ENCODE measurements at places on chromosomes 2 and 18.
A peak's percentile ranks its signal among the peaks of the same experiment; 100 is the strongest.

- no peak for DNase-seq
Measured at GRCh38 chr2:61340242-61340641, 130.6 kb downstream of the USP34 start.

GRCh38 chr2:72378753-72379348 lies 231.2 kb upstream of the CYP26B1 start:
- DNase-seq = no peak

DNA sequence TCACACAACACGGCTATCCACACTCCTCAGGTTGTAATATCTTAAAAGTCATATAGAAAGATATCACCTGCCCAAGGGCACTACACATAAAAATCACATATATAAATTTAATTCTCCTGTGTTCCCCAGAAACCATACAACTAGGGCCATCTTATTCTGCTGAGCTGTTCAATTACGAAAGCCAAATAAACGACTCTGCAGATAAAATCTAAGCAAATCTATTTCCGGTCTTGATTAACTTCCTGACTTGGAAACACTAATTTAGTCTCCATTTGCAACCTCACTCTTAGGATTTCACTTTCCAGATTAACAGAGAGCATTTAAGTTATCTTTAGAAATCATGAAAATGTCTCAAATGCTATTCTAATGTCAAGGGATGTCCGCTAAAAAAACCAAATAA lies 23.9 kb upstream of the STK17B start:
- DNase-seq = no peak

GRCh38 chr2:4780679-4781078 lies 911.5 kb upstream of the SOX11 start:
- DNase-seq = no peak

GRCh38 chr2:173030561-173031490 lies 44.8 kb upstream of the MAP3K20 start:
- no peak for DNase-seq

DNA sequence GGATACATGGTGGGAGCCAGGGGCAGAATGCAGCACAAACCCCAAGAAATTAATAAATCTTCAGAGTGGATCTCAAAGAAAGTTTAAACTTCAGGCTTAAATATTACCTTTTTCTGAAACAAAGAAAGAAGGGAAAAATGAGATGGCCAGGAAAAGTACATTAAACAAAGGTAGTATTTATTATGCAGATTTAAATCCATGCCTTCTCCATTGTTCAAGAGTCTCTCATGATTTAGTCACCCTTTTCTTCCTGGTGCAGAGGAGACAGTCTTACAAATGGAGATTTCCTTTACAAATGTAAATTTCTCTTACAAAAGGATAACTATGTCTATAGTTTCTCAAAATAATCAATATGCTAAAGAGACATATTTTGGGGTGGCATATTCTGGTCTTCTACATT lies 33.4 kb upstream of the PPM1B start:
- DNase-seq = no peak

GRCh38 chr2:2740238-2740775 lies 409.2 kb upstream of the MYT1L start:
- DNase-seq = no peak

DNA sequence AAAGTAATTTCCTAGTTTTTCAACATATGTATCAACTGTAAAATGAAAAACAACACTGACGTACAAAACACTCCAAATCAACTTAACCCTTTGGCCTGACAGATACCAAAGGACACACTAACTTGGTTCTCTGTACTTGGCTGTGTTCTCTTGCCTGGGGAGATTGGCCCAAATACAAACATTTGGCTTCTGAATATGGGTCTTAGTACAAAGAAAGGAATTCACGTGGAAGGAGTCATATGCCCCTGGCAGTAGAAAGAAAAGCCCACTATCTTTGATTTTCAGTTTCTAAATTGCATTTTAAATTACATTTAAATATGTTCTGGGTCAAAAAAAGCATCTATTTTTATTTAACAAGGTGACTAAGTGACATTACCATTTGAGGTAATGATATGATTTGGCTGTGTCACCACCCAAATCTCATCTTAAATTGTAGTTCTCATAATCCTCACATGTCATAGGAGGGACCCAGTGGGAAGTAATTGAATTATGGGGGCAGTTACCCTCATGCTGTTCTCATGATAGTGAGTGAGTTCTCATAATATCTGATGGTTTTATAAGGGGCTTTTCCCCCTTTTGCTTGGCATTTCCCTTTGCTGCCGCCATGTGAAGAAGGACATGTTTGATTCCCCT lies 153.6 kb upstream of the CCDC195 start:
- no peak for DNase-seq

DNA sequence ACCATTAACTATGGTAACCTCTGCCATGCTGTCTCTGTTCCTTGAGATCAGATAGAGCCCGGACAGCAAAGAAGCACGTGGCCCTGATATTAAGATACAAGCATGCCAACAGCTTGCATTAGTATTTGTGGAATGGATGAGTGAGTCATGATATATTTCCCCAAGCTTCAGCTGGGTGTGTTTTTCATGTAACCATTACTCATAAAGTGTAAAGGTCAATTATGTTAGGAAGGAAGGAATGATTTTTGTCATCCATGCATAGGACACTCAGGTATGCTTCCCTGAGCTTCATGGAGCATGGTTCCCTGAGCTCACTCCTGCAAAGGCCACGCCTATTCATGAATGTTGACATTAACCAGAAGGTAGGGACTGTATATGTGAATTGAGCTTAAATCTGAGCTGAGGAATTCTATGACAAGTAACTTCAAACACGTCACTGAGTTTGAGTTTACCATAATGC lies 74.6 kb downstream of the ARL4C start:
- no peak for DNase-seq

GRCh38 chr18:35861367-35862118 lies 110.9 kb upstream of the RMP24 start:
- no peak for DNase-seq

GRCh38 chr2:22907330-22907729 lies 477.6 kb upstream of the KLHL29 start:
- DNase-seq = no peak

GRCh38 chr2:53127061-53127650 lies 640.4 kb upstream of the CHAC2 start:
- no peak for DNase-seq

GRCh38 chr2:55490554-55490953 lies 29.0 kb upstream of the CFAP36 start:
- DNase-seq = no peak

DNA sequence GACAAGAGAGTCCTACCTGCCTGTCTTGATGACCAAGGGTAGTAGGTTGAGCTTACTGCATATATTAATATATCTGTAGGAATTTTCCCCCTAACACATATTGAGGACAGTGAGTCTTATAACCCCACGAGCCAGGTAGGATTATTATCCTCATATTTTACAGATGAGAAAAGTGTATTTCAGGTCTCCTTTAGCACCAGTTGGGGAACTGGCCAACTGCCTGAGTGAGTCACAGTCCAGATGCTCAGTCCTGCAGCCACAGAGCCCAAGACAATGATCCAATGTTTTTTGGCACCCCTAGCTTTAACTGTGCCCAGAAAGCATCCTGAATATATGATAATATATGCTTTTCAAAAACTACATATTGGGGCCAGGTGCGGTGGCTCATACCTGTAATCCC lies 30.8 kb upstream of the GLS start:
- no peak for DNase-seq

DNA sequence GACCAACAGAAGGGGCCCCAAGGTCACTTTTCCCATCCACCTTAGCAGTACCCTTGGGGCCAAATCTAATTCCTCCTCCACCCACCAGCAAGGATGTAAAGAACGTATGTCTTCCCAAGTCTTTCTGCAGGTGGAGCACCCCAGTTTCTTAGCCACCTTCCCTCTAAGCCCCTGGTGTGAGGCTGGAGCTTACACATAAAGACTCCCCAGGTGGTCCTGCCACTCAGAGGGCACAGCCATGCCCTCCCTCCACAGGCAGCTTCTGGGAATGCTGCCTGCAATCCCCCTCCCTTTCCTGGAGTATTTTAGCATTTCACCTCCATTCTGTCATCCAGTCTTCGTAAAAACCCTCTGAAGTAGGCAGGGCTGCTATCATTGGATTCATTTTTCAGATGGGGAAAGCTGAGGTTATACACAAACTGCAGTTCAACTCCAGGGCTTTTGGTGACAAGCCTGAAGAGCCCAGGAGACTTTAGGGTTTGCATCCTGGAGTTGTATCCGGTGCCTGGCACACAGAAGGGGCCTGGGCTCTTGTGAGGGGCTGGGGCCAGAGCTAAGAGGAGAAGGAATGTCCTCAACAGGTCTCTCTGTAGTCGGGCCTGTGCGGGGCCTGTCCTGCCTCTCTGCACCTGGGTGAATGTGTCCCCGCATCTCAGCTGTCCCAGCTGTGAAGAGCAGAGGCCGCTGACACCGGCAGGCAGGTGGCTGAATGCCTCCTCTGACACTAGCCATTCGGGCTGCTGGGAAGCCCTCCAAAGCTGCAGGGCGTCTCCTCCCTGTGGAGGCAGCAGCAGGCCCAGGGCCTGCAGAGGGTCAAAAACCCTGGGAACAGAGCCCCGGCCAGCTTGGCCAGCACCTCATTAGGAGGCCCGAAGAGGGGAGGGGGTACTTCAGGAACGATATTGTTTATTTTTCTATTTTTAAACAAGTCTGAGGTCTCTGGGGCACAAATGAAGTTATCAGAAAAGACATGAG lies 27.6 kb downstream of the CIB4 start:
- DNase-seq = no peak

GRCh38 chr2:3242747-3243369 lies 134.8 kb downstream of the EIPR1 start:
- peak; percentile 72 for DNase-seq

DNA sequence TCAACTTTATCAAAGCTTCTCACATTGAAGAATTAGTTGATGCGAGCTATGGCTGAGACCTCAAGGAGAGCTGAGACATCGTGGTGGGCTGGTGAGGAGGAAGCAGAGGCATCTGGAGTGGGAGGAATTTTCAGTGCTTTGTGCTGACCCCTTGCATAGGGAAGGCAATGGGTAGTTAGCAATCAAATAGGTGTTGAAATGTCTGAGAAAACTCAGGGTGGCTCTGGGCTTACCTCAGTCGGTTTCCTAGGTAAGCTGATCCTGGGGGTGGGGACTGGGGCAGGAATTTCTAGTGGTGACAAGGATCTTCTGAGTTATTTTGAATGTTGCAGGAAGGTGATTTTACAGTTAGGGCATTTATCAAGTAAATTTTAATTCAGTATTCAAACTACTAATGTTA lies 20.7 kb upstream of the DPP10 start:
- DNase-seq = no peak

- DNase-seq = no peak
Measured at GRCh38 chr2:28268386-28268785, 124.3 kb upstream of the FOSL2 start.

- DNase-seq = no peak
Measured at GRCh38 chr2:2871480-2872308, 505.9 kb downstream of the EIPR1 start.

- no peak for DNase-seq
Measured at GRCh38 chr2:135701442-135701841, 40.2 kb upstream of the UBXN4 start.

GRCh38 chr2:29475499-29475898 lies 360.3 kb downstream of the CLIP4 start:
- no peak for DNase-seq

DNA sequence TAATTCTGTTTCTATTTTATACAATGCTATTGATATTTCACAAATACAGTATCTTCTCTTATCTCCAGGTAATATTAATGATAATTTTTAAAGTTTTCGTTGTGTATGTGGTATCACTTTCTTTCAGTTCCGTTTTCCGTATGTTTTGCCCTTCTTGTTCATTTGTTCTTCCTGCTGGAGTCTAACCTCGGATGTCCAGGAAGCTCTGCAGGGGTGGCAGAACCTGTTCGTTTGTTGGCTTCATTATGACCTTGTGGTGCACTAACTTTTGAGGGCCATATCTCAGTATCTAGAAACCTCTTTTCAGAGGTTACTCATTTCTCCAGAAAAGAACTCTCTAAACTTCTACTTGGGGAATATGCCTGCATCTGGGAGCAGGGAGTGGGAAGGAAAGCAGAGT lies 134.5 kb downstream of the NBAS start:
- DNase-seq = no peak

DNA sequence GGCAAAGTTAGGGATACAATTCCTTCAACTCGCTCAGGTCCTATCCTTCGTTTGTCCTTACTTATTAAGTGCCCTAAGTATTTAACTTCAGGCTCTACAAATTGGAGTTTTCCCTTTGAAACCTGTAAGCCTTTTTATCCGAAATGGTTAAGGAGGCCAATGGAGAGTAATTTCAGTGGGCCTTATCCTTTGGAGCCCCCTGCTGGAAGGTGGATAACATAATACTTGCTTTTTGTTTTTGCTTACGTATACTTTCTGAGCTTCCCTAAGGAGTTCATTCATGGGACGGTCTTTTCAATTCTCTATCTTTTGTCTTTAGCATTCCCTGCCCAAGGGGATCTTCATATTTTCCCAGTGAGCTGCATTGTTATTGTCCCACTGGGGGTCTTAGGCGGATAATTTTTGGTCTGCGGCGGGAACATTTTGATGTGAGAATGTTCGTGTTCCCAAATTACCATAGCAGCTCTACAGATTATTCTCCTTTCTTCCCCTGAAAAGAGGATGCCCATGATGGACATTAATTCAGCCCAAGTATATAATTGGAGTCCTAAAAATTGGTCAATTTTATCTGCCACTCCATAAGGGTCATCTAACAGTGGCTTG lies 34.4 kb upstream of the TRAPPC8 start:
- peak; percentile 27 for DNase-seq

- no peak for DNase-seq
Measured at GRCh38 chr2:226877491-226877890, 41.6 kb downstream of the RHBDD1 start.

DNA sequence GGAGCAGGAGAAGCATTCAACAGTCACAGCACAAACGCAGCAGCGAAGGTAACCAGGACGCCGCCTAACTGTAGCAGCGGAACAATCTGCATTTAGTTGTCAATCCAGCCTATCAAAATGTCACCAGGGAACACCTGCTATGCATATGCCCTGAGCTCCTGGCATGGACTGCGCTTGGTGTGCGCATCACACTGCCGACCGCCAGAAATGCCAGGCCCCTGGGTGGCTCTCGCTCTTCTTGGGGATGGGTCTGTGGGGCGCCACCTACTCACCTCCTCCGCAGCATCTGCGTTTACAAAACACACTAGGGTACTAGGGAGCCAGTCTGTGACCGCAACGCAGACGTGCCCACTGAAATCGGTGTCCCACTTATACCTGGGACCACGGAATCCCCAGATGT lies 31.7 kb downstream of the ZNF516 start:
- DNase-seq = no peak

GRCh38 chr2:84495539-84496146 lies 20.7 kb upstream of the DNAH6 start:
- DNase-seq = peak; percentile 68

GRCh38 chr2:11781602-11782001 lies 35.2 kb downstream of the LPIN1 start:
- DNase-seq = no peak

DNA sequence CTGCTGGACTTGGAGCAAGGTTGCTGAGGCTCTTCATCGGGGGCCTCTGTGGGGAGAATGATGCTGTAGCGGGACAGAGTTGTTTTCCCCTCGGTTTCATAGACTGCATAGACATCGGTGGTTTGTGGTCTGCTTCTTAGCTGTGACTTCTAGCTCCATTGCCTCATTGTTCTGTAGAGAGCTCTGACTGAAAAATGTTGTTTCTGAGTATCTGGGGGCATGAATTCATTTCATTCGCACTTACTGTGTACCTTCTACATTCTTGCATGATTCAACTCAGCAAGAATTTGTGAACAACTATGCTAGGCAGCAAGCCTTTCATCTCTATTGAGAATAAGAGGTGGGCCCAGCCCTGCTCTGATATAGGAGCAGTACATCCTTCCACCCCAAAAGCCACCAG lies 406.8 kb downstream of the NBAS start:
- no peak for DNase-seq

- no peak for DNase-seq
Measured at GRCh38 chr2:10278763-10279471, 23.8 kb upstream of the HPCAL1 start.
